NCI-H1694 treated with DMSO at 0.1 percent for 48 hours (cell line): ENCODE measurements at places on chromosomes 1 and 21.
A peak's percentile ranks its signal among the peaks of the same experiment; 100 is the strongest.

DNA sequence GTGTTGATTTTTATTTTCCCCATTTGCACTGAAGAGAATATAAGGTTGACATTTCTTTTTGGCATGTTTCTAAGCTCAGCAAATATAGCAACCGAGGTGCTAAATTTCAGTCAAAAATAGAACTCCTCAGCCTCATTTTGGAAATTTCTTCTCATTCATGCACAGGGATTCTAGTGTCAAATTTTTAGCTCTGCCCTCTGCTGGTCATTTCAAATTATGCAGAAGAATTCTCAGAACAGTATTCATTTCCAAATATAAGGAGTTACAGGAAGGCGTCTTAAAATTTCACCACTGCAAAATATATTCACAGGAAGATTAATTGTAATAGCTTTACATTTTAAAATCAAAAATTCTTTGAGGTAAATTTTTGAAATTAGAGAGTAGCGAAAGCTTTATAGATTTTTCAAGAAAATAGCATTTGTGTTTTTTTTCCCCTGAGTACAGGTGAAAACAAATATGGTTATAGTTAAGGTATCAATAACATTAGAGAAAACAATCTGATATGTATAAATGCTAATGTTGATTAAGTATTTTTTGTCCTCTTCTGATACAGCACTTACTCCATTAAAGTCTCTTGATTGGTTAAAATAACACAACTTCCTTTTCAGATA is 57.9 kb downstream of the FMN2 start:
- DNase-seq: peak; percentile 14

DNA sequence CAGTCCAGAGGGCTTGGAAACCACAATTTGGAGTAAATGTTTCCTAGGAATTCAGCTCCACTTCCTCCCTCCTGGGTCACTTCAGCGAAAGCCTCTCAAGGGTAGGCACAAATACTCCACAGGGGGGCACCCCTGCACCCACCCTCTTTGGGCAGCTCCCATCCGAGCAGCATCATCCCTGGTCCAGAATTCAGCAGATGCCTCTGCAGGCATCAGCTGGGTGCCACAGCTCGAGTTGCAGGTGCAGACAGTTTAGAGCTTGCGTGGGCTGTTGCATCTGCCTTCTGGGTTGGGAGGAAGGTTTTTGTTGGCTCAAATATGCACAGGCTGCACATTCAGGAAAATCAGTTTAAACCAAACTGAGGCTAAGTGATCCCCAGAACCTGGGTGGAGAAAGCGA is 25.0 kb downstream of the KANK4 start:
- DNase-seq: peak; percentile 82

DNA sequence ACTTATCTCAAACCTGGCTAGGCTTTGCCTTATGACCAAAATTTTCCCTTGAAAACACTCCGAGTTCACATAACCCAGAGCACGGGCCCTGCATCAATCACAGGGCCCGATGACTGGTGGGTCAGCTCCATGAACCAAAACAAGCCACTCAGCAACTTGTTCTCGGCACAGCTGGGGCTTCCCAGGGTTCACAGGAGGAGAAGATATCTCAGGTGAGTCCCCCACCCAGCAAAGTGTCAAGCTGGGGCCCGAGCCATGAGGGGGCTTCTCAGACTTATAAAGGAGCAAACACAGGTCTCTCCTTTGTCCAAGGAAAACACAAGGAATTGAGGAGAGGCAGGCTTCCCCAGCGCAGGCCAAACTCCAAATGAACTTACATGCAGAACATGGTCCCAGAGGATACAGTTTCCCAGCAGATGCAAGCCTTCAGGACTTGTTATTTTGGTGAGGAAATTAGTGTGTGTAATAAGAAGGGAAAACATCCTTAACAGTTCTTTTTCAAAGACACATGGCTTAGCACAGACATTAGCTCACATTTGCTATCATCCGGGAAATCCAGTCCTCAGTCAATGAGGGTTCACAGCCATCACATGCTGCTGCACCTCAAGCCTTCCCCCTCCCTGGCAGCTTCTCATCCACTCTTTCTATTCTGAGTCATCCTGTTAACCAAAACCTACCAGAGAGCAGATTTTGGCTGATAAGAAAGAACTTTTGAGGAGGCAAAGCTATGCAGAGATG is 98.1 kb upstream of the NFIA start:
- no peak for DNase-seq

GRCh38 chr1:159980076-159980475 is 26.0 kb upstream of the SLAMF9 start:
- DNase-seq: no peak

DNA sequence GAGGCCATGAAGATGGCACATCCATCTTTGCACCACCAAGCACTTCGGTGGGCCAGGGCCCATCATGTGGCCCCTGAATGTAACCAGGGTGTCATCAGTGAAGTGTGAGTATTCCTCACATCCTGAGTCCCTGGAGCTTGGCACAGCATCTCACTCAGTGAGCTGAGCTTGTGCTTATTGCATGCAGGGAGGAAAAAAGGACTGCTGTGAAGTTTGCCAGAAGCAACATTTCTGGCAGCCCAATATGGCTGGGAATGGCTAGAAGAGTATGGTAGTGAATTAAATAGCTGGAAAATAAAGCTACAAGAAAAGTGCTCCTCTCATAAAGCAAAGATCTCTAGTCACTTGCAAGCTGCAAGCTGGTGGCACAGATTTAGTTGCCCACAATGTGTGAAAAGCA is 109.3 kb downstream of the TNFSF18 start:
- no peak for DNase-seq

DNA sequence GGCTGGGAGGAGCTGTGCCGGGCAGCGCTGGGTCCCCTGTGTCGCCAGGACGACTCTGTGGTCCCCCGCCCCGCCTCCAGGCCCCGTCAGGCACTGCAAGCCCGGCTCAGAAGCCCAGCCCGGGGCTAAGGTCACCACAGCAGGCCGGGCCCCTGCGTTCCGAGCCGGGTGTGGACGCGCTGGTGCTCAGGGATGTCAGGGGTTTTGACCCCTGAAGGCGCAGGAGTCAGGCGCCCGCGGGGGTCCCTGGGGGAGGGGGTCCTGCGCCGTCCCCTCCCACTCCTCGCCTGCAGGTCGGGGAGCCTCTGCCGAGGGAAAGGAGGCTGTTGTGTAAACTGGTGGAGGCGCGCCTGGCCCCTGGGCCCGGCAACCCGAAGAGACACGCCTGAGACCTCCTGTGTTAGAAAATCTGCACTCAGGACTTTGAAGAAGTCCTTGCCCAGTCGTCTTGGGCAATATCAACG is 23.7 kb upstream of the TMEM54 start:
- DNase-seq: no peak

DNA sequence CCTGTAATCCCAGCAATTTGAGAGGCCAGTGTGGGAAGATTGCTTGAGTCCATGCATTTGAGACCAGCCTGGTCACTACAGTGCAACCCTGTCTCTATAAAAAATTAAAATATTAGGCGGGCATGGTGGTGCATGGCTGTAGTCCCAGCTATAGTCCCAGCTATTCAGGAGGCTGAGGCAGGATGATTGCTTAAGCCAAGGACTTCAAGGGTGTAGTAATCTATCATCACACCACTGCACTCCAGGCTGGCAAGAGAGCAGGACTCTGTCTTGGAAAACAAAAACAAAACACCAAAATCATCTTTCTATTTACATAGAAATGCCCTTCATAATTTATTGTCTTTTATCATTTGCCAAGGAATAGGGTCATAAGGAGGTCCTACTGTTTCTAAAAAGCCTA is 1274.1 kb upstream of the NCAM2 start:
- DNase-seq: no peak

GRCh38 chr1:220616836-220617235 is 73.3 kb upstream of the C1orf115 start:
- DNase-seq: no peak

DNA sequence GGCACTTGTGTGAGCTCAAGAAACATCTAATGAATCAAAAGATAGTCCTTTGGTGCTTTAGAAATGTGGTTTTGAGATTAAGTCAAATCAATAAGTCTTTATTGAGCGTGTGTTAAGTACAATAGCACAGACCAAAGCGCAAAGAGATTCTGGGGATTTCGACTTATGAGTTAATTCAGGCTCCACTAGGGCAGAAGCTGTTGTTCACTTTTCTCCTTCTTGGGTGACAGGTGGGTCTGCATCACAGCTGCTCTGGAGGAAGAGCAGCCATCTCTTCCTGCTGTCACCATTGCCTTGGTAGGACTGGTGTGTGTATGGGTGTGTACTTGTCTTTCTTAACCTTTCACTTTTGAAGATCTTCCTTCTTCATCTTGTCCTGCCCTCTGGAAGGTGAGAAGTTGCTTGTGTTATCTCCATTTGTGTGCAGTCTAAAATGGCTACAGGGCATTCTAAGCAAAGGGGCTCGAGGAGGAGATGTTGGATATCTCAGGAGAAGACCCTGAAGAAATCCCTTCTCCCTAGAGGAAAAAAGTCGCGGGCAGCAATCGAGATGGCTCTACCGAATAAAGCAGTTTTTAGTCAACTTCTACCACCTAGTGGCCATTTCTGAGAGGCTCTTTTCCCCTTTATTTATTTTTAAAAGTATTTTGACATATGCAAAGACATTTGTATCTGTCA is 22.9 kb upstream of the DISC1 start:
- DNase-seq: peak; percentile 100

- no peak for DNase-seq
Observed at GRCh38 chr1:14973773-14974172, 179.8 kb upstream of the TMEM51 start.

- DNase-seq: no peak
Observed at GRCh38 chr1:29504709-29505410, 268.5 kb downstream of the PTPRU start.

GRCh38 chr21:44702111-44702972 is 5.4 kb downstream of the KRTAP10-12 start:
- no peak for DNase-seq

DNA sequence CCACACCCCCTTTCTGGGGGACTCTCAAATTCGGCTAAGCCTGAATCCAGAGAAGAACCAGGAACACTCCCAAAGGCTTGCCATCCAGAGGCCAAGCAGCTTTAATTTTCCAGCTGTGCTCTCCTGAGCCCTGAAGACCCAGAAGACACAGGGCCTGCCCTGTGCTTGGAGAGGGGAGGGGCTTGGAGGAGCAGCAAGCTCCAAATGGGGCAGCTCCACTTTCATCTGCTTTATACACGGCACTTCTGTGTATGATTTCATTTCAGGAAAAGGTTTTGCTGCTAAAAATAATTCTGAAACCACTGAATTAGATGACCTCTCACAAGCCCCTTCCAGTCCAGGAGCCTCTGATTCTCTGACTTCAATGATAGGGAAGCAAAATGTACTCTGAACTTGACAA is 39.2 kb upstream of the CTTNBP2NL start:
- no peak for DNase-seq

GRCh38 chr21:42765656-42766055 is 112.2 kb downstream of the PDE9A start:
- DNase-seq: no peak

- DNase-seq: peak; percentile 100
Observed at GRCh38 chr1:177021687-177022086, 142.8 kb downstream of the ASTN1 start.

DNA sequence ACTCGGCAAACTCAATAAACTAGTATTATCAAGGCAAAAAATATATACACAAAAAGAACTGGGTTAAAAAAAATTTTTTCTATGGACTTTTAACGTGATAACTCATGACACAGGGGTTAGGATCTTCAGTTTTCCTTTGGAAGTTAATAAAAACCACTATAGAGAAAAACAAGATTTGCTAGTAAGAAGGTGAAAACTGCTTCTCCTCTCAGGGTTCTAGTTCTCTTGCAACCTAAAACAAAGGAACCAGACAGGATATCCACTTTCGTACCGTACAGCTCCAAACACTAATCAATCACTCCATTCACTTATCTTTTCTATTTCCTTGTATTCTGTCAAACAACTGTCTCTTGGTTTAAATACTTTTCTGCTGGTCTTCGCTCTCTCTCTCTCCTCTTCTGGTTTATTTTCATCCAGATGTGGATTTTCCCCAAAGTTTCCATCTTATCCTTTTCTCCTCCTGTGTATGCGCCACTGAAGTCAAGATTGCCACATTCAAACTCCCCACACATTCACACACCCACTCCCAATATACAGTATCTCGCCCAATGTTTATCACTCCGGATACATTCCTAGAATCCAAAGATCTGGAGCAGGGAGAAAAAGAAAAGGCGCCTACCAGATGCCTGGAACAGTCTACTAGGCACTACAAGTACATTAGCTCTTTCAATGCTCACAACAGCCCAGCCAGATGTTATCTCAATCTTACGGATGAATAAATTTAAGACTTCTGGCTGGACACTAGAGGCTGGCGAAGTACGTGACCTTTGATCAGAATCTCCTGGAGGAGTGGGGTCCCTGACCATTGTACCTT is 775 bp upstream of the PRPF38B start:
- DNase-seq: no peak

GRCh38 chr1:29258976-29259801 is 22.9 kb downstream of the PTPRU start:
- DNase-seq: no peak

- no peak for DNase-seq
Observed at GRCh38 chr1:245086389-245086969, 68.3 kb upstream of the KIF26B start.
